ENCODE measurements at places on chromosomes 7 and 10. TPM values are rescaled to one million over a fixed set of nuclear protein-coding genes. Genes with fewer than 3 reads are reported as not detected.

KAZALD1 gene
- 18.7 TPM for polyA plus RNA-seq

TIMM23 gene
- 82.4 TPM for polyA plus RNA-seq

AKR1C1 gene
- polyA plus RNA-seq, result 5.4 TPM

TMEM26 gene
- 0.22 TPM for polyA plus RNA-seq

UNCX gene
- not detected for polyA plus RNA-seq

PRSS1 gene
- not detected for polyA plus RNA-seq

RAB19 gene
- polyA plus RNA-seq, result not detected

EZH2 gene
- 19.8 TPM for polyA plus RNA-seq

TRPV6 gene
- polyA plus RNA-seq, result not detected

OR2A42 gene
- not detected for polyA plus RNA-seq

LIMK1 gene
- 48.0 TPM for polyA plus RNA-seq

AGBL3 gene
- 0.16 TPM for polyA plus RNA-seq

TRIM73 gene
- polyA plus RNA-seq, result 0.84 TPM

Measured in IMR-90 (cell line).